Fibroblast of mammary gland (primary cell): ENCODE measurements at places on chromosomes 1 and 21.

DNA sequence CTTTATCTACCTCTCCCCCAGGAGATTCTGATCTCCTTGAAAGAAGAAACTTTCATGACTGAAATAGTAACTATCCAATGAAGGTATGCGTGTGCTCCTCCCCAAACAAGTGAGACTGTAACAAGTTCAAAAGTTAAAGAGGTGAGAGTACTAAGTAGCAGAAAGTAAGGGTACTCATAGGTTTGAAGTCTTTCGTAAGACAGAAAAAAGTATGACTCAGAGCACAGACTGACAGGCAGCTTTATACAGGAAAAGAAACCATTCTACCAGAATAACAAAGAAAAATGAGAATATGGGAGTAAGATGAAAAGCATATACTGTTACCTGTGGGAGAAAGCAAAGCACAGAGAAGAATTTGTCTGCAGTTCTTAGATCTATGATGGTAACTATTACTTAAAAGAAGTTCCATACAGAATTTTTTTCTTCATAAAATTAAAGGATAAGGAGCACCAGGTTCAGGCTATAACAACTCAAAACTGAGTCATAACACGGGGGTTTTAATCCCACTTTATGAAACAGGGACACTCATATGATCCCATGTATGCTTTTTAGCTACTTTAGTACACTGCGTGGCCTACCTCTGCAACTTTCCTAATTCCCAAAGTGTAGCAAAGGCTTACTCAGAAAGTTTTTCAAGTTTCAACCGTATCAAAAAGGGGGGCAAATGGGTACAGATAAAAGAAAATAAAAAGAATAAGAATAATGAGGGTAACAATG lies 52.0 kb downstream of the FOXJ3 start:
- DNase-seq = peak; percentile 78

DNA sequence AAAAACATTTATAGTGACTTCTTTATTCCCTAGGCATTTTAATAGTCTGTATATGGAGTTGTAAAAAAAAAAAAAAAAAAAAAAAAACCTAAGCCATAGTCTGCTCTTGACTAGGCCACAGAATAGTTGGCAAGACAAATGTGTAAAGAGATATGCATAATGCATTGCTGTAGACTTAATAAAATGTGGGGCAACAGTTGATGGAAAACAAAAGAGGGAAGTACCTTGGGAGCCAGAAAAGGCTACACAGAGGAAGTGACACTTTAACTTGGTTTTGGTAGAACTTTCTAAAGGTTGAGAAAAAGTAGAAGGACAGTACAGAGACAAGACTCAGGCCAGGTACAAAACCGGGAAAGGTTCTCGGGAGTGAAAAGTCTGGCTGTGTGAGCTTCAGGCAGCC lies 802.9 kb upstream of the ADAMTS5 start:
- no peak for DNase-seq

DNA sequence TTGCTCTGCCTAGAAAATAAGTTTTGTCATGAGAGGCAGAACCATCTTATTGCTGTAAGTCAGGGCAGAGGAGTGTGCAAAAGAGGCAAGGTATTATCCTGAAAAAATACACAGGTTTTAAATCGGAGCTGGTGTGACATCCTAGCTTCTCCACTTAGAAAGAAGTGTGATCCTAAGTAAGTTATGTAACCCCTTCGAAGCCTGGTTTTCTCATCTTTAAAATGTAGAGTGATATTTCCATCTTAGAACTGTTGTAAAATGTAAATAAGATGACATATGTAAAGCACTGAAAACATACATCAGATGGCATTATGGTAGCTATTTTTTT lies 65.1 kb downstream of the IER5 start:
- no peak for DNase-seq

DNA sequence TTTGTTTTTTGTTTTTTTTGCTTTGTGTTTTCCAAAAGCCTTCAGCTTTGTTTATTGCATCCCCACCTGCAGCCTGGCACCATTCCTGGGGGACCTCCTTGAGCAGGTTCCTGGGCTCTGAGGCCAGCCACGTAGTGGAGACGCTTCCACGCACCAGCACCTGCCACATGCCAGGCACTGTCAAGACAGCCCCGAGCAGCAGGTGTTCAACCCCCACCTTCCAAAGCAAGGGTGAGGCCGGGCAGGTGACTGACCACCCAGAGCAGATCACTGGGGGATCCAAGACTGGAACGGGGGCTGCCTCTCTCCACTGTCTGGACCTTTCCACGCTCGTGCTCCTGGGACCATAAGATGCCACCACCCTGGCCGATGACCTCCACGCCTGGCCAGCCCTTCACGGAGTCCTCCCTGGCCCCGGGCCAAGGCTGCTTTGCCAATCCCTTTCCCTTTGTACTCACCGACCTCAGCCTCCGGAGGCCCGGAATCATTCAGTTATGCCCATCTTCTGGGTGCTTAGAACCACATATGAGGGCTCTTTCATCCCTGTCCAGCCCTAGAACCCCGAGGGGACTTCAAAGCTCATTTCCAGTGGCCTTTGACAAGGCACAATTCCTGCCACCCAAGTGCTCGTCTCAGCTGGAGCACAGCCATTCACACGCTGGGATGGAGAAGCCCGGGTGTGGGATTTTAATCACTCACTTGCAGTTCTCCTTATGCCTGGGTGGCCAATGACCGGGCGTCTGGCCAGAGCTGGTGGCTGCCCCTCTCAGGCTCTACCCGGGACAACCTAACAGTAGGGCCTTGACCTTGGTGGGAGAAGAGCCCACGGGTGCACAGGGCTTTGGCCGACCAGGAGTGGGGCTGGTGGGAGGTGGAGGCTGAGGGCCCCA lies 330.8 kb downstream of the NPHP4 start:
- no peak for DNase-seq

GRCh38 chr21:46346296-46347202 lies 22.6 kb downstream of the PCNT start:
- DNase-seq = no peak

DNA sequence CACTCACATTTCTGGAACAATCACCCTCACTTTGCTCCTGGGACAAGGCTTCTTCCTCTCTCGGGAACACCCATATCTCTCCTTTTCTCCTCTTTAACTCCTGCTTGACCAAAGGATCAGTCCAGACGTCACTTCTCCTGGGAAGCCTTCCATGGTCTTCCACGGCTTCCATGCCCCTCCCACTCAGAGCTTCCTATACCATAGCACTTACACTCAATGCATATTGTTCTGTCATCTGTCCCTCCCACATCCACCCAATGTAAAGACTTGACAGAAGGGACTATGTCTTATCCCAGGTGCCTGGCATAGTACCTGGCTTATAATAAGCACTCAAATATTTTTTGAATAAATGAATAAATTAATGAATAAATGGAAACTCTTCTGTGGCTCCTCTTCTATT lies 28.2 kb downstream of the CD34 start:
- DNase-seq = no peak

DNA sequence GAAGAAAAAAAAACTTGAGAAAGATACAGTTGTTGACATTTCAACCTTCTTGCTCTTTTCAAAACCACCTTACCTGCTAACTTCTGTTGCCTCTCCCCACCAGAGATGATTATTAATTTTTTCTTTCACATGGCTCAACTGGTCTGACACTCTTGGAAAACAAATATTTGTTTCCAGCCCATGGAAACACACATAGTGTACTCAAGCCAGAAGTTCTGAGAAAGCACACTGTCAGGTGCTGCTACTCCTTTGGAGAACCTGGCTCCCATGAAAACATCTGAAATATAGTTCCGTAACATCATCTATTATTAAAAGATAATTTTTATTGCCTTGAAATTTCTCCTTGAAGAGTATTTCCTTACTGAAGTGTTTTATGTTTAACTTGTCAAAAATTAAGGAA lies 145.0 kb upstream of the C1orf105 start:
- no peak for DNase-seq

DNA sequence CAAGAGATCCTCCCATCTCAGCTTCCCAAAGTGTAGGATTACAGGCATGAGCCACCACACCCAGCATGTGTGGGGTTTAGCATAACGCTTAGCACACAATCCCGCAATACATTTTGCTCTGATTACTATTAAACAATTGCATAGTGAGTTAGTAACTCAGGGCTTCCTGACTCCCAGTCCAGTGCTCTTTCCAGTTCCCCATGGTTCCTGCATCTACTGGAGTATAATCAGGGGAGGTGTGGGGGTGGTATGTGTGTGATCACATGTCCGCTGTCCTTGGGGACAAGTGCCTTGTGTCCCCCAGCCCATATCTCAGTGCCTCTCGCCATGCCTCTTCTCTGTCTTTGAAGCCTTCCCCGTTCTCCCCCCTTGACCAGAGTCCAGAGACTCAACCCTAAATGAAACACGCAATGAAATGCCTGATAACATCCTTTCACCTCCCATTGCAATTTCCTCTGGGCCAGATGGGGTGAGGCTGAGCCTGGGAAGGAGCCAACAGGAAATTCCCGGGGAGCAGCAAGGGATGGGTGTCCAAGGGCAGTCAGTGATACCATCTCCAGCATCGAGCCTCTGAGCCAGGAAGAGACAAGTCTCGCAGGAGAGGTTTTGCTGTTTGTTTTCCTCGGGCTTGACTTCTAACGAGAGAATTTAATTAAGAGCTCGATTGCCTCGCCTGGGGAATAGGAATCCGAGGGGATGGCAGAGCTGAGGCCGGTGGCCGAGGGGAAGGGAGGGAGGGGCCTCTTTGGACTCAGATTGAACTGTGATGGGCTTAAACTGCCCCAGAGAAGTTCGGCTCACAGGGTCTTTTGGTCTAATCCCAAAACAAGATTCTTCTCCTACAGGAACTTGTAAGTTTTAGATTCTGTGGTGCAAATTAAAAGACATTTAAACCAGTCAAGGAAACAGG lies 7.7 kb upstream of the HTR1D start:
- peak; percentile 24 for DNase-seq

DNA sequence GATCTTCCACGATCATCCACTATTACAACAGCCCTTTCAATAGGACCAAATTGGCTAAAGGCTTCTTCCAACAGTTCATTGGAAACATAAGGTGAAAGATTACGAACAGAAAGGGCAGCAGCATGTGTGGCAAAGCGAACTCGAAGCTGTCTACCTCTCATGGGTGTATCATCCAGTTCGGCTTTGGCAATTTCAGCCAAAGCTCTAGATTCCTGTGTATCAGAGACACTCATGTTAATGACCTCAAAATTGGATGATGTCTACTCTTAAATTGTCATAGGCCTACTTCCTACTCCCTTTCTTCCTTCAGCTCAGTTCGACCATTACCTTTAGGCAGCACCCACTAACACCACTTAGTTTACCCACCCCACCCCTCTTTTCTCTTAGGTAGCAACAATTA lies 2.2 kb downstream of the SFPQ start:
- DNase-seq = no peak

DNA sequence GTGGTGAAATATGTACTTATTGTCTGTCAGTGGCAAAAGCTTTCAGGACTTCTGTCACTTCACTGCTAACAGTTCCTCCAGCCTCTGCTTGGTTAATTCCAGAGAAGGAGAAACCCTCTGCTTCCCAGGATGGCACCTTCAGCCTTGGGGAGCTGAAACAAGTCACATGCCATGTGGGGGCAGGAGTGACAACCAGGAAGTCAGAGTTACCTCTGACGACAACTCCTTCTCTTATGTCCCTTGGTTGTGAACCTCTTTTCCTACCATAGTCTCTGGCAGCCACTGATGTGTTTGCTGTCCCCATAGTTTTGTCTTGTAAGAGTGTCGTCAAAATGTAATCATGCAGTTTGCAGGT lies 53.6 kb downstream of the FCRL5 start:
- DNase-seq = no peak

DNA sequence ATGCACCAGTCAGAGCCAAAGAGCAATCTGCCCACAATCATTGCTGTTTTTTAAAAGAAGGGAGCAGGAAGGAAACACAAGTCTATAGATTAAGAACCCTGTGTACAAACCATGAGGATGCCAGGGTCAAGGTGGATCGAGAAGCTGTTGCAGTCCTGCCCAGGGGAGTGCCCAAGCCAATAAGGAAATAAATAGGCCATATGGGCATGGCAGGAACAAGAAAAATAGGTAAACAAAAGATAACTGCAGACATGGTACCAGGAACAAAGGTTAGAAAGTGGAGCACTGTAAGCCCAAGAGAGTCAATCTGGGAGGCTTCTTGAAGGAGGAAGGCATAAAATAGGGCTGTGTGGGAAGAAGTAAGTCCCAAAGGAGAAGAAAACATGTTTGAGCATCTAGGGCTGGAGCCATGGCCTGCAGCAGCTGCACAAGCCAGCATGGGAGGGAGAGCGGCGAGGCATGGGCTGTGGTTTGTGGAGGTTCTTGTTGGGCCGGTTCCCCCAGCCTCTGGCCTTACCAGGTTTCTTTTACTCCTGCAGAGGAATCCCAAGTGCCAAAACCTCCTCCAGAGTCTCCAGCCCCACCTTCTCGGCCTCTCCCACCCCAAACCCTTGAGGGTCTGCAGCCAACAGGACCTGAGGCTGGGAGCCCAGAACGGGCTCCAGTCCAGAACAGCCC lies 13.6 kb downstream of the INAVA start:
- DNase-seq = no peak

GRCh38 chr1:18217398-18218043 lies 109.9 kb downstream of the IGSF21 start:
- peak; percentile 2 for DNase-seq

GRCh38 chr1:87735750-87736149 lies 407.1 kb downstream of the LMO4 start:
- DNase-seq = no peak

DNA sequence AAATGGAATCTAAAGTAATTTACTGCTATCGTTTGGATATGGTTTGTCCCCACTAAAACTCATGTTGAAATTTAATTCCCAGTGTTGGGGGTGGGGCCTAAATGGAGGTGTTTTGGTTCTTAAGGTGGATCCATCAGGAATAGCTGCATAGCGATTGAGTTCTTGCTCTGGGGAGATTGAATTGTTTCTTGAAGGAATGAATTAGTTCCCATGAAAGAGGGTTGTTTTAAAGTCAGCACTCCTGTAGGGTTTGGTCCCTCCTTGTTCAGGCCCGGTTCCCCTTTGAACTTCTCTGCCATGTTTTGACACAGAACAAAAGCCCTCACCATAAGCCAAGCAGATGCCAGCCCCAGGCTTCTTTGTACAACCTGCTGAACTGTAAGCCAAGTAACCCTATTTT lies 170.9 kb downstream of the COL11A1 start:
- no peak for DNase-seq

- no peak for DNase-seq
These were observed 110.4 kb upstream of the IPO9 start for GRCh38 chr1:201718346-201719202.

DNA sequence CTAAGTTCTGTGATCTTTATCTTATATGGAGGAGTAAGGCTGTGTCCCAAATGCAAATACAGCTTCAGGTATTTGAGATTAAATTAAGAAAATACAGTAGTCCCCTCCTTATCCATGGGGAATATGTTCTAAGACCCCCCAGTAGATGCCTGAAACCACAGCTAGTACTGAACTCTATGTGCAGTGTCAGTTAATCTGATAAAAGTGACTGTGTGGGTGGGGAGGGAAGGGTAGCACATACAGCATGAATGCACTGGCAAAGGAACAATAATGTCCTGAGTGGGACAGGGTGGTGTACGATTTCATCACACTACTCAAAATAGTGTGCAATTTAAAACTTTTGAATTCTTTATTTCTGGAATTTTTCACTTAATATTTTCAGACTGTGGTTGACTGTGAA lies 83.1 kb downstream of the HS2ST1 start:
- no peak for DNase-seq

- peak; percentile 29 for DNase-seq
These were observed 7.3 kb downstream of the F11R start for GRCh38 chr1:161013488-161014230.

- no peak for DNase-seq
These were observed 475.6 kb upstream of the B3GALT2 start for GRCh38 chr1:193662030-193662429.
